ENCODE measurements at places on chromosomes 4 and X. TPM values are rescaled to one million over a fixed set of nuclear protein-coding genes. Genes with fewer than 3 reads are reported as not detected.

DNA sequence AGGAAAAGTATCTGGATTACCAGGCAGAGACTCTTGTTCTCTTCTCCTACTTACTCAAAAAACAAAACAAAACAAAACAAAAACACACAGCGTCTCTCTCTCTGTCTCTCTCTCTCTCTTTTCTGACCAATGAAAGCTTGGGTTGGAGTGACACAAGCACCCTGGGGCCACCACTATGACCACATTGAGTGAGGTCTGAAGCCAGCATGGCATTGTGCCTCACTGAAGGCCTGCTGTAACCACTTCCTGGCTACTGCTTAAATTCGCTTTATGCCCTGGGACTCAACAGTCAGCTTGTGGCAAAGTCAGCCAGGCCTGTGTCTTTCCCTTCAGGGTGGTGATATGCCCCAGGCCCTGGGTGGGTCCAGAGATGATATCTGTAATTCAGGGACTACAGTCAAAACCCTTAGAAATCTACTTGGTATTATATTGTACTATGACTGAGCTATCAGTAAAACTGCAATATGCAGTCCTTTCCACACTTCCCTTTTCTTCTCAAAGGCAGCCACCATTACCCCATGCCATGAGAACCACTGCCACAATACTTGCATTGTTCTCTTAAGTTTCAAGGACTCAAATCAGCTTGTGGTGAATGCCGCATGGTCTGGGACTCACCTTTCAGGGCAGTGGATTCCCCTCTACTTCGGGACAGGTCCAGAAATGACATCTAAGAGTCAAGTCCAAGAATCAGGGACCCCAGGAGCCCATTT lies 606.8 kb upstream of the KLHL4 start:
- no peak for DNase-seq

DNA sequence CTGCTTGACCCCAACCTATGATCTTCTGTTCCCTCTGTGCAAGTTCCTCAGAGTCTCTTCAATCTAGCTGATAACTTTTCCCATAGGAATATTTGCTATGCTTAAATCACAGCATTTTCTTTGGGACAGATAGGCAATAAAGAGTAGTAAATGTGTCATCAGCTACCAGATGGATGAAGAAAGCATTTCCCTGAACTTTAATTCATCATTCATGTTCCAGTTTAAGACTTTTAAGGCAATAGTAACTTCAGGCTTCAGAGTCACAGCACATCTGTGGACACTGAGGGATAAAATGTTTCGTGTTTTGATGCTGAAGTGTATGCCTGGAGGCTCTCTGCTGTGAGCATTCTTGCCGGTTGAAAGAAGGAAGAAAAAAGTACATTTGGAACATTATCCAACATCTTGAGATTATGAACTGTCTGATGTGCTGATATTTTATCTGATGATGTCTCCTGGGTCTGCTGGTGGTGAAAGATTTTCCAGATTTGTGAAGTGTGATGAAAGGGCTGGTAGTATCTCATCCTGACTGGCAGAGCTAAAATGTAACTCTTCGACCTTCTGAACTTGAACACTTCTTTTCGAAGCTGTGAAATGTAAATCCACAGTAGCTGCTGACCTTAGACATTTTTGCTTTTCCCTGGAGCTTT lies 133.7 kb downstream of the DCLK2 start:
- DNase-seq = no peak

DNA sequence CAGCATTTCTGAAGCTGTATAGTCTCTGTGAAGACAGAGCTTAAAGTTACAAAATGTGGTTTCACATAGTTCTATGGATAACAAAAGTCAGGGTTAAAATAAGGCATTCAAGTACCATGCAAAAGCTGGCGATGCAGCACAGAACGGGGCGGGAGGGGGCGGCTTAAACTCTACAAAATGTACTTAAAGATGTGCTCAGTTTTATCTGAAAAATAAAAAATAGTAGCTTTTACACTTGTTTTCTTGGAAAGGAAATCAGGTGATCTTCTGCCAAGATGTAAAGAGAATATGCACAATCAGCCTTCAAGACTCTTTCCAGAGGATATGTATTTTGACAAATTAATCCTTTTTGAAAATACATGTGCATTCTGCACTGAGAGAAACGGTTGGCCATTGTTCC lies 301.7 kb upstream of the EMCN start:
- no peak for DNase-seq

- DNase-seq = no peak
These were observed 14.6 kb upstream of the ATXN3L start for GRCh38 chrX:13334491-13334890.

Gene ARHGAP36
- total RNA-seq = not detected

Gene DGAT2L6
- not detected for total RNA-seq

DNA sequence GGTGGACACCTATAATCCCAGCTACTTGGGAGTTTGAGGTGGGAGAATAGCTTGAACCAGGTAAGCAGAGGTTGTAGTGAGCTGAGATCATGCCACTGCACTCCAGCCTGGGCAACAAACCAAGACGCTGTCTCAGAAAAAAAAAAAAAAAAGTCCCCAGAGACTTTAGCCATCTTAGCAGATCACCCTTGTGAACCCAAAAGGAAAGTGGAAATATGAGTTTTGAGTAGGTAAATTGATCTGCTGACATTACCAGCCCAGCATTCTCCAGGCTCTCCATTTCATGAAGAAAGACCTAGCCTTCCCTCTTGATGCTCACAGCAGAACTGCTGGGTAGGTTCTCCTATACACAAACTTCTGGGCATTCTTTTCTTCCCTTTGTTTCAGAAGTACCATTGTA lies 24.5 kb upstream of the HNRNPD start:
- no peak for DNase-seq

DNA sequence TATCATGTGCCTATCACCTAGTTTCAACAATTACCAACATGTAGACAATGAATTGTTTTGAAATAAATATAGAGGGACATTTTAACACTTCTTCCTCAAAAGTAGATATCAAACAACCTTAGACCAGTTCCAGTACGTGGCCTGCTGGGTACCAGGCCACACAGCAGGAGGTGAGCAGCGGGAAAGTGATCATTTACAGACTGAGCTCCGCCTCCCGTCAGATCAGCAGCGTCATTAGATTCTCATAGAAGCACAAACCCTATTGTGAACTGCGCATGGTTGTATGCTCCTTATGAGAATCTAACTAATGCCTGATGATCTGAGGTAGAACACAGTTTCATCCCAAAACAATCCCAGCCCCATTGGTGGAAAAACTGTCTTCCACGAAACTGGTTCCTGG lies 6.5 kb downstream of the BBS7 start:
- no peak for DNase-seq

DNA sequence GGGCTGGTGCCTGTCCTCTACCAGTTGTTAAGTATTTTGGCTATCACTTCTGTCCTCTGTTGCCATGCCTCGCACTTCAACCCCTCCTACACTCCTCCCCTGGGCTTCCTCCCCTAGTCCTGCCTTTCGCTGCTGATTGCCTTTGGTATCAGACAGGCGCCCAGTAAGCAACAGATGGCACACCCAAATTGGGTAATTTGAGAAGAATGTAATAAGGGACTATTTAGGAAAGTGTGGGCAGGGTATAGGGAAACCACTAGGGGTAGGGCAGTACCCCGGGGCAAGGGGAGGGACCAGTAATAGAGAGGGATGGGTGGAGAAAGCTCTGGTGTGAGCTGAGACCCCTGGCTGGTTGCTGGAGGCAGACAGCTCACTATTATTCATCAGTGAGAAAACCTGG lies 172.7 kb upstream of the USP9X start:
- DNase-seq = no peak

DNA sequence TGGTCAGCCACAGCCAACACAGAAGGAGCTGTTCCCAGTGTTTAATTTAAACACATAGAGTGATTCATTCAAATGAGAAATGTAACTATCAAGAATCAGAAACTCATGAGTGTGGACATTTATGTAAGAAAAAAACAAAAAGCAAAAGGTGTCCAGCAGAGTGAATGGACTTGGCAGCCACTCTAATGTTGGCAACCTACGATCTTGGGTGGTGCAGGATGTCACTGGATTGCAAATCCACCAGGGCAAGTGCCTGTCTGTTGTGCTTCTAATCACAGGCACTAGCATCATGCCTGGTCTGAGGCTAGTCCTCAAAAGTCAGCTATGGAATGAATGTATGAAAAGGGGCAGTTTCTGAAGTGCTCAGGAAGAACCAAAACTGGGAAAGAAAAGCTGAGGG lies 277.7 kb upstream of the CLNK start:
- no peak for DNase-seq

Gene BEND2
- not detected for total RNA-seq

Gene SPRY1
- 20.3 TPM for total RNA-seq

Gene NHSL2
- 0.41 TPM for total RNA-seq

- DNase-seq = no peak
These were observed 16.3 kb downstream of the RBMX2 start for GRCh38 chrX:130418066-130418465.

Gene RBM3
- total RNA-seq = 139 TPM

DNA sequence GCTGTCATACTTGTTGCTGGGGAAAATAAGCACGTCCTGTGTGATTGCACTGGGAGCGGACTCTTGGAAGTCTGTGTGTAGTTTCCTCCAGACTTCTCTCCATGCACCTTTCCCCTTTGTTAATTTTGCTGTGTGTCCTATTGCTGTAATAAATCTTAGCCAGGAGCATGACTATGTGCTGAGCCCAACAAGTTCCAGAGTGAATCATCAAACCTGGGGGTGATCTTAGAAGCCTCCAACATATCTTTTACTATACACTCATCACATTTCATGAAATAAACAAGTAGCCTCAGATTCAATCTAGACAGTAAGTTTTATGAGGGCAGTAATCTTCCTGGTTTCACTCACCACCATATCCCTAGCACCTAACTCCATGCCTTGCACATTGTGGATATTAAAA lies 43.3 kb upstream of the FGF13 start:
- DNase-seq = no peak

GRCh38 chr4:158461336-158461735 lies 60.3 kb upstream of the RXFP1 start:
- no peak for DNase-seq

DNA sequence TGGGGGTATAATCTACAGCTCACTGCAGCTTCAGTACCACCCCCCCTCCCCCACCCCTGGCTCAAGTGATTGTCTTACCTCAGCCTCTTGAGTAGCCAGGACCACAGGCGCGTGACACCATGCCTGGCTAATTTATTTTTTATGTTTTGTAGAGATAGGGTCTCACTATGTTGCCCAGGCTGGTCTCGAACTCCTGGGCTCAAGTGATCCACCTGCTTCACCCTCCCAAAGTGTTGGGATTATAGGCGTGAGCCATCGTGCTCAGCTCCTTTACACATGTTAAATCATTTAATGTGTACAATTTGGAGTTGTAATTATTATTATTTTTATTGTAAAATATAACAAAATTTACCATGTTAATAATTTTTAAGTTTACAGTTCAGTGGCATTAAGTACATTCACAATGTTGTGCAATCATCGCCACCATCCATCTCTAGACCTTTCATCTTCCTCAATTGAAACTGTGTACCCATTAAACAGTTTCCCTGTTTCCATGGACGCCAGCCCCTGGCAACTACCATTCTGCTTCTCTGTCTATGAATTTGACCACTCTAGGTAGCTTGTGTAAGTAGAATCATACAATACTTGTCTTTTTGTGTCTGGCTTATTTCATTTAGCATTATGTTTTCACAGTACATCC lies 6.1 kb downstream of the SLAIN2 start:
- DNase-seq = no peak

DNA sequence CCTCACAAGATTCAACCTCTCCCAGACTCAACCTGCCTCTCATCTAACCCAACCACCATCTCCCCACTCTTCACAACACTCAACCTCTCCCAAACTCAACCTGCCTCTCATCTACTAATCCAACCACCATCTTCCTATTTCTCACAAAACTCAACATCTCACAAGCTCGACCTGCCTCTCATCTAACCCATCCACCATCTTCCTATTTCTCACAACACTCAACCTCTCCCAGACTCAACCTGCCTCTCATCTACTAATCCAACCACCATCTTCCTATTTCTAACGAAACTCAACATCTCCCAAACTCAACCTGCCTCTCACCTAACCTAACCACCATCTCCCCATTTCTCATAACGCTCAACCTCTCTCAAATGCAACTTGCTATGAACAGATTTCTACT lies 29.8 kb downstream of the FAT1 start:
- DNase-seq = no peak

GRCh38 chrX:101391831-101392230 lies 1.0 kb downstream of the RPL36A start:
- no peak for DNase-seq

Gene CITED1
- total RNA-seq = not detected

GRCh38 chr4:143618811-143619210 lies 81.7 kb downstream of the FREM3 start:
- DNase-seq = no peak

Gene LNX1
- 0.17 TPM for total RNA-seq

Gene SMIM10
- 0.79 TPM for total RNA-seq

DNA sequence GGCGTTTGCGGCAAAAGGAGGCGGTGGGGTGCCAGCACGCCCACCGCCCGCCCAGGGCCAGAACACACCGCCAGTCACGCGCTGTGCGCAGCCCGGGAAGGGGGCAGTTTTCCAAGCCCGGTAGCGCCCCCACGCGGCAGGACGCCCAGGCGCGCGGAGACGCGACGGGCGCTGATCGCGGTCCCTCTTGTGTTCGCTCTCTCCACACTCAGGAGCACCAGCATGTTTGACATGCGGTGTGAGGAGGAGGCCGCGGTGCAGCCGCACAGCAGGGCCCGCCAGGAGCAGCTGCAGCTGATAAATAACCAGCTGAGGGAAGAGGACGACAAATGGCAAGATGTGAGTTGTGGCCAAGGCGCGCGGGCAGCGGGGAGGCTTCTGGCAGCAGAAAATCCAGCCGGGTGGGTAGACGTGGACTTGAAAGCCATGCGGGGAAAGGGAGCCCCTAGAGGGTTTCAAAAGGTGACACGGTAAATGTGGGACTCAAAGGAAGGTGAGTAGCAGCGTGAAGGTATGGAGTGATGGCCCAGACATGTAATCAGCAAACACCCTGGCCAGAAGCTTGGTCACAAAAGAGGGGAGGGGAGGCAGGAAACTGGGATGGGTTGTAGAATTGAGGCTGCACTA lies 104.1 kb downstream of the PHOX2B start:
- DNase-seq = peak; percentile 42

Gene EXOC1L
- not detected for total RNA-seq

Gene SLC10A4
- not detected for total RNA-seq

Gene MAP9
- 6.2 TPM for total RNA-seq

DNA sequence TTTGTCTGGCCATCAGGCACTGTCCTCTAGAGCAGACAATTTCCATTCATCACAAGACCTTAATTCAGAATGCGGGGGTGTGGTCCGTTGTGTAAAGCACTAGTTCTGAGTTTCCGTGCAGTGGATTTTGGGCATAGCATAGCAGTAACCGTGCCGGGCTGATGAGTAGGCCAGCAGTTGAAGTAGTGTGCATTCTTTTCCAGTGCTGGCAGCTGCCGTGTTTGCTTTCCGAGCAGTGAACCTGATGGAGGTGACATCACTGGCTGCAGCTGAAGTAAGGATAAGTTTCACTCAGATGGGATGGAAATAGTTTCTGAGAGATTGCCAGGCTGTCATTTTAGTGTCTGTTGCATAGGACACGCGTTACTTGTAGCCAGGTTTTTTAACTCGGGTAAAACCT lies 107.0 kb upstream of the STIM2 start:
- DNase-seq = no peak

Gene SLC25A14
- total RNA-seq = 9.0 TPM

GRCh38 chrX:129754056-129755024 lies 15.6 kb downstream of the XPNPEP2 start:
- peak; percentile 49 for DNase-seq

- no peak for DNase-seq
These were observed 48.1 kb upstream of the TCEAL2 start for GRCh38 chrX:102077426-102077825.
